ENCODE measurements at places on chromosomes 2 and 18. TPM values are rescaled to one million over a fixed set of nuclear protein-coding genes. Genes with fewer than 3 reads are reported as not detected.
A peak's percentile ranks its signal among the peaks of the same experiment; 100 is the strongest.

The CAD gene
- 21.3 TPM for total RNA-seq

- no peak for DNase-seq
- H3K36me3 ChIP-seq, result no peaks in the 10 kb centered on the region
- H3K27me3 ChIP-seq, result no peaks in the 10 kb centered on the region
- H3K4me1 ChIP-seq, result peaks cover 15% of the 10 kb centered on the region
Measured at GRCh38 chr2:226031647-226032501, 632.4 kb downstream of the NYAP2 start.

- H3K27ac ChIP-seq, result no peak overlapping the region
- no peaks in the 10 kb centered on the region for H3K4me1 ChIP-seq
- no peaks in the 10 kb centered on the region for H3K27me3 ChIP-seq
- H3K4me3 ChIP-seq, result no peak overlapping the region
- no peak for DNase-seq
Measured at GRCh38 chr18:60232541-60232940, 140.0 kb downstream of the MC4R start.

GRCh38 chr2:76268484-76268883 is 557.8 kb upstream of the GCFC2 start:
- H3K4me3 ChIP-seq, result no peak overlapping the region
- H3K4me1 ChIP-seq, result no peaks in the 10 kb centered on the region
- no peaks in the 10 kb centered on the region for H3K36me3 ChIP-seq
- no peak overlapping the region for H3K27ac ChIP-seq
- DNase-seq, result no peak

DNA sequence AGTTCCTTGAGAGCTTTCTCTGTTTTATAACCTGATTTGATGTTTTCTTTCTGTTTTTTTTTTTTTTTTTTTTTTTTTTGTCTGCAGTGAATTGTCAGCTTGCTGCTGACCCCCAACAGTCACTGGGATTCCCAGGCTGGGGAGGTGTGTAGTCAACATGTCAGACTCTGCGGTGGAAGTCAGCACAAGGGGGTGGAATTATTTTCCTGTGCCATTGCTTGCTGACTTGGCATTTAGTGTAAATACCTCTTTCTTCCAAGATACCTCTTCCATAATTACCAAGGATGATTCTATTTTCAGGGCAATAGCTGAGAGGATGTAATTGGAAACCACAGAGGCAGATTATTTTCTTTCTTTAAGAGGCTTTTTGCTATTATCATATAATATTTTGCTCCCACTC is 266.3 kb downstream of the CCDC85A start:
- H3K27me3 ChIP-seq, result no peaks in the 10 kb centered on the region
- H3K27ac ChIP-seq, result no peak overlapping the region
- H3K4me1 ChIP-seq, result no peaks in the 10 kb centered on the region
- H3K4me3 ChIP-seq, result no peak overlapping the region

The FEV gene
- 0.71 TPM for total RNA-seq

DNA sequence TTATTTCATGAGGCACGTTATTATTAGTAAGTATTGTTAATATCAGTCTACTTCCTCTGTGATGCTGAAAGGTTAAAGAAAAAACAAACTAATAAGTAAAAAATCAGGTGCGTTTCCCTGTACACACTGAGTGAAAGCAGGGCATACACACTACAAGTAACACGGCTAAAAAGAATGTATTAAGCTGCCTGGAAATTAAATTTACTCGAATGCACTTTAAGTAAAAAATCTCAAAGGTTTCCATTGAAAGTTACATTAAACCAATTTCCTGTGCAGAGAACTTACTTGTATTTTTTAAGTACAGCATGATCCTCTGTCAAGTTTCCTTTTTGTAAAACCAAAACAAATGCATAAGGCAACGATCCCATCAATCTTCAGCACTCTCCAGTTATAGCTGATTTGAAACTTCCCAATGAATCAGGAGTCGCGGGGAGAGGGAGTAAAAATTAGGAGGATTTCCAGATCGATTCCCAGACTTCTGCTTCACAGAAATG is 633 bp downstream of the BCL2 start:
- no peak for DNase-seq
- H3K36me3 ChIP-seq, result no peaks in the 10 kb centered on the region
- peak overlapping the region; percentile 86 for H3K27ac ChIP-seq
- H3K4me1 ChIP-seq, result peaks cover 48% of the 10 kb centered on the region
- H3K27me3 ChIP-seq, result no peaks in the 10 kb centered on the region

GRCh38 chr2:102301867-102302362 is 9.4 kb upstream of the IL1RL1 start:
- H3K36me3 ChIP-seq, result no peaks in the 10 kb centered on the region
- H3K27me3 ChIP-seq, result no peaks in the 10 kb centered on the region
- H3K4me3 ChIP-seq, result no peak overlapping the region
- DNase-seq, result no peak

Data from sigmoid colon (tissue), 7 donors.